D341Med (cell line): ENCODE measurements at places on chromosomes 7 and 10.
A peak's percentile ranks its signal among the peaks of the same experiment; 100 is the strongest.

GRCh38 chr7:40599836-40600235 is 465.0 kb downstream of the SUGCT start:
- no peak for DNase-seq

GRCh38 chr7:133448012-133448411 is 195.1 kb downstream of the EXOC4 start:
- no peak for DNase-seq

DNA sequence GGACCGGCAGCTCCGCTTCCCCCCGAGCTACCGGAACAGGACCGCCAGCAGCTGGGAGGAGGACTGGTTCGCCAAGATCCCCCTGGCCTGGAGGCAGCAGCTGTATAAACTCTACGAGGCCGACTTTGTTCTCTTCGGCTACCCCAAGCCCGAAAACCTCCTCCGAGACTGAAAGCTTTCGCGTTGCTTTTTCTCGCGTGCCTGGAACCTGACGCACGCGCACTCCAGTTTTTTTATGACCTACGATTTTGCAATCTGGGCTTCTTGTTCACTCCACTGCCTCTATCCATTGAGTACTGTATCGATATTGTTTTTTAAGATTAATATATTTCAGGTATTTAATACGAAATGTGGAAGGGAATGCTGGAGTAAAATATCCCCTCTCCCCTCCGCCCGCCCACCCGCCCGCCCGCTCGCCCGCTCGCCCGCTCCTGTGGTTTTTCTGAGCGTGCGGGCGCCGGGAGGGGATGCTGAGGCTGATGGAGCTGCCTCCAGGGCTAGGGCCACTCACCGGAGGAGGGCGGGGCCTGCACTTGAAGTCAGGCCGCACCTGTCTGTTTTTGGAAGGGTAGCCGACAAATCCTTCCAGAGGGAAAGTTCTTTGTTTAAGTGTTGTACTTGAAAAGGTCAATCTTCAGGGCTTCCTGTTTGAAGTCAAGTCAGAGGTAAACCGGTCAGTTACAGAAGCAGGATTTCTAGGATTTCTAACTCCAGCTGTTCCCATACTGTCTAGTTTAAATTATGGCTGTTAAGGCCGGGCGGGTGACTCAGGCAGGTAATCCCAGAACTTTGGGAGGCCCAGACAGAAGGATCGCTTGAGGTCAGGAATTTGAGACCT is 30.5 kb downstream of the CHST12 start:
- no peak for DNase-seq

- no peak for DNase-seq
These were observed 40.0 kb upstream of the PFKFB3 start for GRCh38 chr10:6162589-6163356.

DNA sequence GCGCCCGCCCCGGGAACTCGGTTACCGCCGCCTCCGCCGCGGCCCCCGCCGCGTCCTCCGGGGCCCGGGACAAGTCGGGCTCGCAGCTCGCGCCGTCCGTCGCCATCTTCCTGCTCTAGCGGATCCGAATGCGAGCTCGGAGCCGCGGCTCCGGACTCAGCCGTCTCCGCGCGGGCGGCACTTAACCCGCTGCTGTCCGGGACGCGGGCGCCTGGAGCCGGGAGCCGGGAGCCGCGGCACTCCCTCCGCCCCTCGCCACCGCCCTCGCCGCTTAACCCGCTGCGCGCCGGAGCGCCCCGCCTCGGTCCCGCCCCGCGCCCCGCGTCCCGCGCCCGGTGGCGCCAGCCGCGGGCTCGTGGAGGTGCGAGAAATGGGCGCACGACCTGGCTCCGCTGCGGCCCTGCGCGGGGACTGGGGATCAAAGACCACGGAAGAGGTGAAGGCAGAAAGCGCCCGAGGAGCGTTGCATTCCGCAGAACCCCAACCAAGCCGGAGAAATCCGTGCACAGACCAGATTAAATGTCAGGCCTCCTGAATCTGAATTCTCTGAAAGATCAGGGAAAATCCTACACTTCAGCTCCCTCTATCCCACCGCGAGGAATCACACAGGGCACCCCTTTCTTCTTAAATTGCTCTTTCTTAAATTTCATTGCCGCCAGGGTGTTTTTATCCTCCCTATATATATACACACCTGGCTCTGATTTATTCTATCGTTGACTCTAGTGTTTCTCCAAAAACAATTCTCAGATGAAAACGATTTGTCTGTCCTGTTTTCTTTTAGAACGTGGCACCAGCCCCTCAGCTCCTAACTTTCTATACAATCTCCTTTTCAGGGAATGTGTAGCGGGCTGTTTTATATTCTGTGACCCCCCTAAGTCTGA is at the start of gene CTTNBP2:
CTTNBP2 (minus strand) TSS at position 132 of the 881 bp plus-strand sequence; CDS start at position 106, 26 bp downstream.
- peak; percentile 73 for DNase-seq

GRCh38 chr10:101535949-101536348 is 52.1 kb downstream of the POLL start:
- DNase-seq = no peak

GRCh38 chr10:77592510-77592909 is 45.1 kb downstream of the KCNMA1 start:
- DNase-seq = no peak
